ENCODE measurements at places on chromosomes 12 and 14. TPM values are rescaled to one million over a fixed set of nuclear protein-coding genes. Genes with fewer than 3 reads are reported as not detected.

The DEGS2 gene
- 0.28 TPM for total RNA-seq

The SAMD15 gene
- 2.5 TPM for total RNA-seq

The SLC10A1 gene
- total RNA-seq, result not detected

The CPNE6 gene
- not detected for total RNA-seq

The FGF23 gene
- under 0.01 TPM for total RNA-seq

The KCNC2 gene
- total RNA-seq, result not detected

The ARL1 gene
- total RNA-seq, result 134 TPM

The RALGAPA1 gene
- 21.7 TPM for total RNA-seq

The MYO1H gene
- not detected for total RNA-seq

The PIK3C2G gene
- not detected for total RNA-seq

The INSM2 gene
- not detected for total RNA-seq

The RPL10L gene
- not detected for total RNA-seq
